ENCODE measurements at places on chromosomes 2 and 18. TPM values are rescaled to one million over a fixed set of nuclear protein-coding genes. Genes with fewer than 3 reads are reported as not detected.

Gene ASXL3
- not detected for total RNA-seq

Gene GTF3C2
- 82.2 TPM for total RNA-seq

Gene GAD1
- 10.6 TPM for total RNA-seq

Gene CRYBA2
- total RNA-seq, result 6.4 TPM

Gene TMEM17
- 2.9 TPM for total RNA-seq

Gene LIMS4
- total RNA-seq, result 0.33 TPM

Gene ABCB6
- total RNA-seq, result 21.1 TPM

Gene CEBPZOS
- total RNA-seq, result 30.8 TPM

Gene APOB
- not detected for total RNA-seq

Gene SULT6B1
- total RNA-seq, result not detected

Gene DYNC2LI1
- 17.7 TPM for total RNA-seq

Gene CNOT9
- 86.8 TPM for total RNA-seq

Gene ERBB4
- under 0.01 TPM for total RNA-seq

Gene SCYGR2
- not detected for total RNA-seq

Gene MOB1A
- total RNA-seq, result 51.6 TPM

Gene CRIM1
- total RNA-seq, result 70.7 TPM

Gene SP140
- 1.7 TPM for total RNA-seq

Gene MXD1
- total RNA-seq, result 7.0 TPM

Gene NEU2
- total RNA-seq, result 4.0 TPM

Gene ZBTB14
- total RNA-seq, result 5.4 TPM

Gene TNFAIP6
- total RNA-seq, result not detected

Gene PPP1R1C
- 1.5 TPM for total RNA-seq
